Esophagus muscularis mucosa (tissue), 4 donors: ENCODE measurements at places on chromosomes 6 and 20. TPM values are rescaled to one million over a fixed set of nuclear protein-coding genes. Genes with fewer than 3 reads are reported as not detected.

DNA sequence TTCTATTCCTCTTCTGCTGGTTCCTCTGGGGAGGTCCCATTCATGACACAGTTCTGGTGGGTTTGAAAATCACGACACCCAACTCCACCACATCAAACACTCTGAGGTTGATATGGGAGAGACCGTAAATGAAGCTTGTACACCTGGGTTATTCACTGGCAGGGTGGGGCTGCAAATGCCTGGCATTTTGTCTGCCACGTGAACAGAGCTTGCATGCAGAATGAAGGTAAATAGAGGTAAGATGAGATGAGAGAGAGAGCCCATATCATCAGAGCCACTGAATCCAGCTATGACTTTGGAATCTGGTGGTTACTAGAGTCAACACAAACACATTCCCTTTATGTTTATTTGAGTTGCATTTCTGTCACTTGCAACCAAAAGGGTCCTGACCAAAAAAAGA lies 97.4 kb downstream of the BANF2 start:
- DNase-seq, result no peak

DNA sequence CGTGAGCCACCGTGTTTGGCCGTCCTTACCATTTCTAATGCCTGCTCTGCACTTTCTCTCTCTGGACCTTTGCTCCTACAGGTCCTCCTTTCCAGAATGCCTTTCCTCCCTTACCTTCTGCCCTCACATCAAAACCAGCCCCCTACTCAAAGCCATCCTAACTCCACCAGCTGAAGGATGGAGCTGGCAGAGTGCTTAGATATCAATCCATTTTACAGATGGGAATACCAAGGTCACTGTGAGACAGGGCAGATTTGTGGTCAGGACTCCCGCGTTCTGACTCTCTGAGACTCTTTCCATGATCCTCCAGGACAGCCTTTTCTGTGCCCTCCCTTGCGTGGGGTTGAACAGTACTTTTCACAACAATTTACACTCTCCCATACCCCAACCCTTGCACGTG lies 41.7 kb upstream of the SCRT2 start:
- no peak for DNase-seq

- DNase-seq, result no peak
Observed at GRCh38 chr20:57407541-57407956, 16.4 kb downstream of the RBM38 start.

- no peak for DNase-seq
Observed at GRCh38 chr6:11042750-11043377, 1.2 kb downstream of the ELOVL2 start.

GRCh38 chr20:23528867-23529431 lies 38.0 kb downstream of the CST8 start:
- no peak for DNase-seq

DNA sequence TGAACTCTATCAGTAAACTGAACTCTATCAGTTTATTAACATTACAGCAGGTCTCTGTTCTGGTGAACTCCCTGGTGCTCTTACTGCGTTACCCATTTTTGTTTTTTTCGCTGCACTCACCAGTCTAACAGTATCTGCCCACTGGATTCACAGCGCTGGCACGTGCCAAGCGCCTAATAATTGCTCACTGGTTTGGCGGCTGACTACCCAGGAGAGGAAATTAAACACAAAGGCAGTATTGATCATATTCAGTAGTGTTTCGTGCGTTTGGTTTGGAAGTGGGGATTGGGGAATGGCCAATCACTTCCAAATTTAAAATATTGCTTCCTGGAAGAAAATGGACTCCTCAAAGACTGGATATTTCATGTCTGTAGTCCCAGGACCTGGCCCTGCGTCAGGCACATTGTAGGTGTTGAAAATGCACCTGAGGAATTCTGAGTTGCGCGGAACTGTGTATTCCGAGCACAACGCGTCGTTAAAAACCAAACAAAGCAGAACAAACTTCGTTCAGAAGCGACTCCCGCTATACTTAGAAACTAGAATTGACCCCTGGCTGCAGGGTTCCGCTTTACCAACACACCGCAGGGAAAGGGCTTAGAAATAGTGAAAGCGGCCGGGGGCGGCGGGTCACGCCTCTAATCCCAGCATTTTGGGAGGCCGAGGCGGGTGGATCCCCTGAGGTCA lies 1.1 kb upstream of the RPS12 start:
- DNase-seq, result no peak

- no peak for DNase-seq
Observed at GRCh38 chr20:23136893-23137745, 51.0 kb upstream of the CD93 start.

- no peak for DNase-seq
Observed at GRCh38 chr6:36924778-36925374, 29.7 kb upstream of the PI16 start.

DNA sequence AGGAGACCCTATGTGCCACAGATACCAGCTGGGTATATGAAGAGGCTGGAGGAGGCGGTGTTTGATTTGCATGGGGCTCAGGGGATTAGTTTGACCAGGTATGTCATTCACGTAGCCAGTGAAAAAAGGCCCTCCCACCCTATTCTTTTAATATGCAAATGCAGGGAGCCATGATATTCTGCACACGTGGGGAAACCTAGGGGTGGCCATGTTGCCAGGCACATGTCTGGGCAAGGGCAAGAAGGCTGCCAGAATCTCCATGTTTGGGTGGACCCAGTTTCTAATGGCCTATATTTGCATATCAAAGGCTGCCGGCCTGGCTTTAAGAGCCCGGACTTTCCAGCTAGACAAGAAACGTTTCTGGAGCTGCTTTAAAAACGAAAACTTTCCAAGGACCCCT lies 60.4 kb downstream of the SOX4 start:
- DNase-seq, result no peak

DNA sequence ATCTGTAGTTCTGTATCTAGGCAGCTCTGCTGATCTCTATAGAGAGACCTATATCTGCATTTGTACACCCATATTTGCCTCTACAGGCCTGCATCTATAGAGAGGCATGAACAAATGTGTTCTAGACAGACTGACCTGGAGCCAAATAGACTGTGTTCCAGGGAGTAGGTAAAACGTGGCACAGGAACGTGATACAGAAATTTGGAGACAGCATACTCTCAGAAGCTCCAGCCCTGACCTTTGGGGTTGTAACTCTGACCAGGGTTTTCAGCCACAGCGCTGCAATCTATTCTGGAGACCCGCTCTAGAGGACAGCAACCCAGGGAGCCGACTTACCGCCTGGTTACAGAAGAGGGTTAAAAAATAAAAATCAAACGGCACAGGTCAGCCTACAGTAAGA lies 983 bp downstream of the RBBP9 start:
- no peak for DNase-seq

DNA sequence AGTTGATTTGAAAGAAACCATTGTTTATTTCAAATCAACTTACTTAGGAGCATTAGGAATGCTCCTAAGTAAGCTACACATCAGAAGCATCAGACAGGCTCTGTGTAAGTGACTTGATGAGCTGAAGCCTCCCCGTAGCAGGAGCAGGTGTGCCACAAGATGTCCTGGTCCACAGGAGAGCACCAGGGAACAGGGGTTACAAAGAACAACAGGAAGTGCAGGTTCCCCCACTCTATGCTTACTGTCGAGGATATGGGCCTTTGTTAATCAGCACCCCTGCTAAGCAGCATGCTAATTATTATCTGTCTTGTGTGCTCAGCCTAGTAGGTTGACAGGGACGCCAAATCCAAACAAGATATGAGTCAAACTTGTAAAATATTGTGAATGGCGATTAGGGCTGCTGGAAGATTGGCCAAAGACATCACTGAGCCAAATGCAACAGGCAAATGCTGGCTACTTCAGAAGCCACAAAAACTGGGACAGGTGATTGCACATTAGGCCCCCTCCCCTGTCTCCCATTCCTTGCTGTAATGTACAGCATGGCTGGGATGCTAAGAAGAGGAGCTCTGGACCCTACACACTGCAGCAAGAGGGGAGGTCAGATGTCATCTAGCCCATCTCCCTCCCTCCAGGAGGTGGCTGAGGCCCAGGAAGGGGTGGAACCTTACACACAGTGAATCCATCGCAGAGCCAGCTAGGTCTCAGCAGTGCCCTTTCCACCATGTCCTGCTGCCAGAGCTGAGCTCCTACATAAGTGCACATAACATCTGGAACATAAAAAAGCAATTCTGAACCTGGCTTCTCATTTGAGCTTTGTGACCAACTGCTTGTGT lies 939 bp downstream of the TGM3 start:
- DNase-seq, result no peak

DNA sequence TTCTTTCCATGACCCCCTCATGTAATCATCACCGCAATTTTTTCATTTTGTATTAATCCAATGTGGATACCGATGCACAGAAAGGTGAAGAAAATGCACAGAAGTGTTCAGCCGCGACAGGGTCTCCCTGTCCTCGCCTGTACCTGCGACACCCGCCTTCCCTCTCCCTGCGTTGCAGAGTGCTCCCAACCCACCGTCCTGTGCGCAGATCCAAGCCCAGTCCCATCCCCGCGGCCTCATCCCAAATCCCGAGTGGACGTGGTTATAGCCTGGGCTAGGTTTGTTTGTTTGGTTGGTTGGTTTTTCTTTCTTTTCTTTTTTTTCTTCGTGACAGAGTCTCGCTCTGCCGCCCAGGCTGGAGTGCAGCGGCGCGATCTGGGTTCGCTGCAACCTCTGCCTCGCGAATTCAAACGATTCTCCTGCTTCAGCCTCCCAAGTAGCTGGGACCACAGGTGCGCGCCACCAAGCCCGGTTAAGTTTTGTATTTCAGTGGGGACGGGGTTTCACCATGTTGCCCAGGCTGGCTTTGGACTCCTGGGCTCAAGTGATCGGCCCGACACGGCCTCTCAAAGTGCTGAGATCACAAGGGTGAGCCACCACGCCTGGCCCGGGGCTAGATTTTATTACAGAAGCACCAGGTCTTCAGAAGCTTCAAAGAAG lies 536 bp upstream of the RAET1G start:
- no peak for DNase-seq

GRCh38 chr6:147322299-147323162 lies 118.3 kb downstream of the STXBP5 start:
- no peak for DNase-seq

DNA sequence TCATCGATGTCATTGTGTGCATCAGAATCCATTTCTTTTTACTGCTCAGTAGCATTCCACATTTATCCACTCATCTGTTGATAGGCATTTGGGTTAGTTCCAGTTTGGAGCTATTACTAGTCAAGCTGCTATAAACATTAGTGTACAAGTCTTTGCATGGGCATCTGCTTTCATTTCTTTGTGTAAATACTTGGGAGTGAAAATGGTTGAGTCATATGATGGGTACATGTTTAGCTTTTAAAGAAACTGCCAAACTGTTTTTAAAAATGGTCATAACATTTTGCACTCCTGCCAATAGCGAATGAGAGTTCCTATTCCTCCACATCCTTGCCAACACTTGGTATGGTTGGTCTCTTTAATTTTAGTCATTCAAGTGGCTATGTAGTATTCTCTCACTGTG lies 21.2 kb upstream of the SLC22A2 start:
- no peak for DNase-seq

GRCh38 chr6:151443911-151444621 lies 7.9 kb downstream of the RMND1 start:
- no peak for DNase-seq

- no peak for DNase-seq
Observed at GRCh38 chr6:15077006-15077405, 168.9 kb upstream of the JARID2 start.

DNA sequence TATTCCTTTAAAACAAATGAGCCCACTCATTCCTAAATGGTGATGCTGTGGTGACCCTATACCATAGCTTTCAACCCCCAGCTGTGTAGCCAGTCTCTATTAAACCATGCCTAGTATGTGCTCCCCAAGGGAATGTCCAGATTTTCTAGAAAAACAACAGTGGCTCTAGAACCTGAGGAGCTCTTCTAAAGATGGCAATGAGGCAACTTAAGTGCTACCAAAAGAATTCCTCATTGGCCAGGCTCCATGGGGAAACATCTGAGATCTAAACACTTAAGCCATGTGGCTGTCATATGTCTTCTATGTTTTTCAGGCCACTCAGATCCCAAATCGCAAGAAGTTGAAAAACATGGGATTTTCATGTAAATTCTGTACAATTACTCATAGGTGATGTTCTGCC lies 191.0 kb downstream of the TPBG start:
- no peak for DNase-seq

- DNase-seq, result no peak
Observed at GRCh38 chr20:60236613-60237012, 278.4 kb downstream of the CDH26 start.

GRCh38 chr6:119653329-119653728 lies 303.8 kb upstream of the MAN1A1 start:
- no peak for DNase-seq

DNA sequence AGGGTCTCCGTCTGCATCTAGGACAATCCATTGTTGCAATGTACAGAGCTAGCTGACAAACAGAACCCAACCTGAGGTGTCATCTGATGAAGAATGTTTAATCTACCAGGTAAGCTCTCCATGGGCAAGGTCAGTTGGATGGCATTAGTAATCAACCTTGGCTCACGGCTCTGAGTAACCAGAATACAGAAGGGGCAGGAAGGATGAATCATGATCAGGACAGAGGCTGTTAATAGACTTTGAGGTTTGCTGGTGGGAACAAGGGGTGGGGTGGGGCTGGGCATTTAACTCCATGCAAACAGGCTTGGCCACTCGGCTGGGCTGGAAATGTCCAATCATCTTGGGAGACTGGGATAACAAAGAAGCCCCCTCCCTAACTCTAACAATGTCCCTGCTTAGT lies 77.1 kb upstream of the MRPS10 start:
- DNase-seq, result no peak

DNA sequence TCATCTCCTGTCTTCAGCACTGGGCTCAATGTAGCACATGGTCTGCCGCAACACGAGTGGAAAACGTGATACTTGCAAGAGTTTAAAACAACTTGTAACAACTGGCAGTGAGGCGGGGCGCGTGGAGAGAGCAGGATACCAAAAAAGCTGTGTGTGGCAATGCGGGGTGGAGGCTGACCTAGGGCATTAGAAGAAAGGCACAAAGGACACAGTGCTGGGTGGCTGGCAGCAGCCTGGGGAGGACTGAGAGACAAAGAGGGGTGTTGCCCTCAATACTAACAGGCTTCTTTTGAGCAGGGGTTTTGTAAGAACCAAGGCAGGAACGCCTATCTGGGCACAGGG lies 1.5 kb upstream of the GFOD1 start:
- no peak for DNase-seq

DNA sequence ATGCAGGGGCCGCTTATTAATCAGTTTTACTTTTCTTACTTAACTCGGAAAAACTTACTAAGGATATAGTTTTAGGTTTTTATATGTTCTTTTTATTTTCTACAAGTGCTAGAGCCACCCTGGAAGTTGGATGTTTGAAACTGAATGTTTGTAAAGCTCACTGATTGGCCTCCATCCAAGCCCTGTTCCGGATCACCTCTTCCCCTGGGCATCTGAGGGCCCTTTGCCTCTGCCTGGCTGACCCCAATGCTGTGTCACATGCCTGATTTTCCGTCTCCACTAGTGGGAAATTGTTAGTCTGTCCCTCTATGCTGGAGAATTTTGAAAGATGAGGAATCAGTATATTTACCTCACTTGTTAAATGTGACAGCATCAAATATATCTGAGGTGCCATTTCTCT lies 79.3 kb downstream of the SLC35F1 start:
- no peak for DNase-seq

PRSS35 gene
- total RNA-seq, result not detected

WFDC12 gene
- total RNA-seq, result not detected

GRIK2 gene
- 1.7 TPM for total RNA-seq

LY6G6C gene
- not detected for total RNA-seq

YWHAB gene
- 140 TPM for total RNA-seq

TRIM10 gene
- not detected for total RNA-seq

MARCKS gene
- 19.2 TPM for total RNA-seq

RIPPLY2 gene
- total RNA-seq, result not detected

HLA-DQA1 gene
- 8.4 TPM for total RNA-seq

ZC2HC1B gene
- not detected for total RNA-seq

TFAP2C gene
- 3.4 TPM for total RNA-seq

STK38 gene
- 44.3 TPM for total RNA-seq

NHLRC1 gene
- total RNA-seq, result 1.2 TPM
